CD4-positive, alpha-beta T cell treated with Interleukin-17A for 1 hour (primary cell): ENCODE measurements at places on chromosomes 12 and 14.
A peak's percentile ranks its signal among the peaks of the same experiment; 100 is the strongest.

- no peak for DNase-seq
Measured at GRCh38 chr12:52197371-52198231, 5.8 kb upstream of the KRT80 start.

GRCh38 chr12:29961231-29961630 lies 177.5 kb upstream of the TMTC1 start:
- no peak for DNase-seq

DNA sequence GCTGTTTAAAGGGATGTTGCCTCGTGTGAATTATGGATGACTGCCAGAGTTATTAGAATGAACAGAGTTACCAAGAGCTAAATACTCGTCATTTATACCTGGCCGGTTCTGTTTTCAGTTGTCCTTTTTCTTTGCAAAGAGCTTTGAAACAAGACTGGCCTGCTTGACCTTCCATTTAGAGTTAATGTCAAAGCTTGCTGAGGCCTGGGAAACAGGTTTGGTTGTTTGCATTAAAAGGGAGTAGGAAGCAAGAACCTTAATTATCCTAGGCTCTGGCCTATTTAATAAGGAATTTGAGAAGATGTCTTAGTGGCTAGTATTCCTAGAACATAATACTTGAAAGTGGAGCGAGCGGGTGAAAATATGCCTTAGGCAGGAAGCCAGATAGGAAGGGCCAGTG lies 233.3 kb downstream of the CACNA1C start:
- DNase-seq = no peak

GRCh38 chr12:9049520-9050133 lies 60.3 kb downstream of the KLRG1 start:
- peak; percentile 74 for DNase-seq

GRCh38 chr12:61808856-61809255 lies 451.3 kb upstream of the USP15 start:
- no peak for DNase-seq

GRCh38 chr14:44339862-44340261 lies 167.2 kb downstream of the FSCB start:
- DNase-seq = no peak

- DNase-seq = no peak
Measured at GRCh38 chr12:64670919-64671639, 60.8 kb downstream of the RASSF3 start.

- DNase-seq = peak; percentile 42
Measured at GRCh38 chr14:98175436-98175835, 1096.6 kb downstream of the BCL11B start.

DNA sequence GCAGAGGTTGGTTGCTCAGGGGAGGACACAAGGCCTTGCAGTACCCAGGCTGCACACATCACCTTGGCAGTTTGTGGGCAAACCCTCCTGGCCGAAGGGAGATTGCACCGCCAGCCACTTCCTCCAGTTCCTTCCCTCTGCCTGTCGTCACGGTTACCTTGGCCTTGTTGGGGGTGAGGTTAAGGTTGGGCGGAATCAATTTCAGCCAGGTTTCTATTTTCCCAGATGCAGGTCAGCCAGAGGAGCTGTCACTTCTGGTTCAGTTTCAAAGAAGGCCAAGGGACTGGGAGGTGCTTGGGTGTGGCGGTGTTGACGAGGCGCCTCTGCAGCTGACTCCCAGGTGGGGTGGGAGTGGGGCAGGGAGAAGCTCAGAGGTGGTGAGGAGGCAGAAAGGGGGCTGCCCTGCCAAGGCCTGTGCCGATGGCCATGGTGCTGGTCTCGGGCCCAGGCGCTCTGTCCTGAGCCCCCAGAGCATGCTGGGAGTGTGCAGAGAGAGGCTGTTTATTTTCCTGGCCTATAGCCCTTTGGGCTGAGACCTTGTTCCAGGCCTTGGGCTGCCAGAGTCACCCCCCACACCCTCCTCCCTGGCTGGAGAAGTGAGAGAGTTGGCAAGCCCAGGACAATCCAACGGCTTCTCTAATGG lies 31.4 kb downstream of the JDP2 start:
- DNase-seq = peak; percentile 2
